Caco-2 (cell line): ENCODE measurements at places on chromosomes 12 and 14.

- H3K36me3 ChIP-seq = no peaks in the 10 kb centered on the region
- no peaks in the 10 kb centered on the region for H3K27me3 ChIP-seq
- H3K4me3 ChIP-seq = no peak overlapping the region
- no peak for DNase-seq
- no peak overlapping the region for H3K27ac ChIP-seq
These were observed 12.7 kb downstream of the BDKRB1 start for GRCh38 chr14:96268431-96269358.

GRCh38 chr14:92549859-92550230, 36.3 kb downstream of the RIN3 start:
- H3K27me3 ChIP-seq = no peaks in the 10 kb centered on the region
- H3K36me3 ChIP-seq = no peaks in the 10 kb centered on the region
- H3K4me1 ChIP-seq = no peaks in the 10 kb centered on the region; the same call in 1 of the 2 replicates

DNA sequence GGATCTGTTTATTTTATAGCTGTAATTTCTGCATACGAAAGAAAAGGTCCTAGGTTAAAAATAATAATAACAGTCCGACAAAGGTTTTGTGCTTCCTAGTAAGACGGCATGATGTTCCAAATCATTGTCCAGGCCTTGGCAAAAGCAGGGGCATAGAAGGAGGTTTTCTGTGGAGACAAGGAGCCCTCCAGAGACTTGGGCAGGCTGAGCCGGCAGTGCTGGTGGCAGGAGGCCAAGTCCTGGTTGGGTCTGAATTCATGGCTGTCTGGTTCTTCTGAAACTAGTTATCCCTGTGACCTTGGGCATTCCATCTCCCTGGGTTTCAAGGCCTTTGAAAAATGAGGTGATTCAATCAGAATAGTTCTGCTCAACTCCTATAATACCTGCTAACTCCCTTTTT, 44.0 kb downstream of the KCNK13 start:
- no peak for DNase-seq
- H3K4me1 ChIP-seq = no peaks in the 10 kb centered on the region
- no peaks in the 10 kb centered on the region for H3K36me3 ChIP-seq
- H3K27me3 ChIP-seq = no peaks in the 10 kb centered on the region
- no peak overlapping the region for H3K27ac ChIP-seq
- no peak overlapping the region for H3K4me3 ChIP-seq

GRCh38 chr12:112169161-112169872, 44.0 kb downstream of the TRAFD1 start:
- no peaks in the 10 kb centered on the region for H3K4me1 ChIP-seq
- H3K27ac ChIP-seq = peak overlapping the region; percentile 68
- H3K36me3 ChIP-seq = 0 out of 2 replicates have a peak, but pooled peaks cover 2% of the 10 kb centered on the region
- no peak overlapping the region for H3K4me3 ChIP-seq
- peak; percentile 23 for DNase-seq

- no peaks in the 10 kb centered on the region for H3K36me3 ChIP-seq
- no peak overlapping the region for H3K4me3 ChIP-seq
- H3K27ac ChIP-seq = no peak overlapping the region
- no peak for DNase-seq
These were observed 365.6 kb downstream of the BCL11B start for GRCh38 chr14:98906123-98906995.

DNA sequence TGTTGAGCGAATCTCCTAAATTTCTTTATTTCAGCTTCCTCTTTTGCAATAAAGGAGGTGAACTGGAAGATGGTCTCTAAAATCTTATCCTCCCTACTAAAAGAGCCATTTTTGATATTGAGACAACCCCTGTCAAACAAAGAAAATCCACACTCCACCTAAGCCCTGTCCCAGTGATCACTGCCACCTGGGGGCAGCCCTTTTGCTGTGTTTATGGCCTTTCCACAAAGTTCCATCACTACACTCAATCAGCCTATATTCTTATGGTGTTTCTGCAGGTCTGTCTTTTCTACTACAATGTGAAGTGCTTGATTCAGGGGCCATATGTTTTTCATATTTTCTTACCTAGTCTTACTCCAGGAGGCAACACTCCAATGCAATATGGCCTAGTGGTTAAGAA, 163.7 kb downstream of the BMP4 start:
- no peak overlapping the region for H3K4me3 ChIP-seq
- H3K27me3 ChIP-seq = no peaks in the 10 kb centered on the region
- no peak overlapping the region for H3K27ac ChIP-seq
- no peak for DNase-seq

DNA sequence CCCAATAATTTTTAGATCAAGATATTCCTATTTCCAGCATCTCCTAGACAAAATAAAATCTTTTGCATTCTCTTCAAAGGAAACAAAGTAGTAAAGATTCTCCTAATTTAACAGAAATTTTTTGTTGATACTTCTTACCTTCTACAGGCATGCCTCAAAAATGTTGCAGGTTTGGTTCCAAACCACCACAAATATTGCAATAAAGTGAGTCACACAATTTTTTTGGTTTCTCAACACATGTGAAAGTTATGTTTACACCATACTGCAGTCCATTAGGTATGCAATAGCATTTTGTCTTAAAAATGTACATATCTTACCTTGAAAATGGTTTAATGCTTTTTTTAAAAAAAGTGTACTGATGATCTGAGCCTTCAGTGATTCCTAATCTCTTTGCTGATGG, 65.6 kb upstream of the USP15 start:
- no peak overlapping the region for H3K27ac ChIP-seq
- no peak overlapping the region for H3K4me3 ChIP-seq
- no peaks in the 10 kb centered on the region for H3K36me3 ChIP-seq
- no peaks in the 10 kb centered on the region; the same call in 1 of the 2 replicates for H3K27me3 ChIP-seq

- no peak overlapping the region for H3K27ac ChIP-seq
- no peaks in the 10 kb centered on the region for H3K27me3 ChIP-seq
- H3K4me1 ChIP-seq = peaks cover 18% of the 10 kb centered on the region
These were observed 122.3 kb upstream of the RFLNA start for GRCh38 chr12:124172636-124173035.

DNA sequence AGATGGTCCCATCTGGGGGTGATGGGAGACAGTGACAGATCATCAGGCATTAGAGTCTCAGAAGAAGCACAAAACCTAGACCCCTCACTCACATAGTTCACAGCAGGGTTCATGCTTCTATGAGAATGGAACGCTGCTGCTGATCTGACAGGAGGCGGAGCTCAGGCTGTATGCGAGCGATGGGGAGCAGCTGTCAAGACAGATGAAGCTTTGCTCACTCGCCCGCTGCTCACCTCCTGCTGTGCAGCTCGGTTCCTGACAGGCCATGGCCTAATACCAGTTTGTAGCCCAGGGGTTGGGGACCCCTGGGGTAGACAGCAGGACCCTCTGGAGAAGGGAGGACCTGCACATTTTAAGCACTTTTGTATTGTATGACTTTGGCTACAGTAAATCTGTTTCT, 111.2 kb downstream of the LGMN start:
- no peak overlapping the region for H3K4me3 ChIP-seq
- H3K36me3 ChIP-seq = no peaks in the 10 kb centered on the region
- DNase-seq = no peak
- no peaks in the 10 kb centered on the region for H3K27me3 ChIP-seq
- no peak overlapping the region for H3K27ac ChIP-seq

DNA sequence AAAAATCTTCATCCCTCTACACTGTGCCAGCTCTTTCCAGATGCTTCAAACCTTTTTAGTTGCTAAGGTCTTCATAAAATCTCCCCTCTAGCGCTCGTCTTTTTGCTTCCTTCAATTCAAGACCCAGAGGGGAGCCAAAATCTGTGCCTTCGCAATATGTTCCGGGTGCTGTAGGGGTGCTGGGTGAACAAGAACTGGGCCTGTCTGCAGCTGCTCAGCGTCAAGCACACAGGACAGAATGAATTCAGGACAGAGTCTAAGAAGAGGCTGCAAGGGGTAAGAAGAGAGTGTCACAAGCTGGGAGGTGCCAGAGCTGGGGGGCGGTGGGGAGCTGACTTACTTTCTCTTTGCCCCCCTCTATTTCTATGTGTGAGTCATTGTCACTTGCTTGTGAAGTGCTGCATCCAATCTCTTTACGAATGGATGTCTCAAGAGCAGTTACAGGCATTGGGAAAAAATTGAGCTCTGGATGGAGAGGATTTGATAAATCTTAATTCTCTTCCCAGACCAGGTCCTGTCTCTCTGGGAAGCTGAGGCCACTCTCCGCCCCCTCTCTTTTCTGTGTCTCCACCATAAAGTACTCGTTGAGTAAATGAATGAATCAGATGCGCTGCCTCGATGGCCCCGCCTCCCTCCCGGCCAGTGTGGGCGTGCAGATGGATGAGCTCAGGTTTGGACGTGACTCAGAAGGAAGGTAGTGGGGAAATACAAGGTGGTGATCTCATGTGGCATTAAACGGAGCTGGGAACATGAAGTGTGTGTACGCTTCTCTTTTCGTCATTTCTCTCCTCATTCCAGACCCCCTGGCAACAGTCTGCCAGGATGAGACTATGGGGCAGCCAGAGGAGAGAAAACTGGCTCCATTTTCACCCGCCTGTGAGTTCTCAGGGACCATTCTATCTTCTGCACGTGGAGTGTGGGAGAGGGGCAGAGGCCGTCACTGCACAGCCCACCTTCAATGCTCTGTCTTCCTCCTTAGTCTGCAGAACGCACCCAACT, 91.3 kb downstream of the TSPAN9 start:
- H3K36me3 ChIP-seq = no peaks in the 10 kb centered on the region
- no peaks in the 10 kb centered on the region for H3K27me3 ChIP-seq
- H3K4me3 ChIP-seq = no peak overlapping the region
- H3K27ac ChIP-seq = no peak overlapping the region

GRCh38 chr12:109982210-109982609, 14.0 kb downstream of the GIT2 start:
- H3K36me3 ChIP-seq = no peaks in the 10 kb centered on the region
- H3K4me3 ChIP-seq = no peak overlapping the region
- no peak overlapping the region for H3K27ac ChIP-seq
- no peaks in the 10 kb centered on the region for H3K27me3 ChIP-seq
- no peak for DNase-seq

GRCh38 chr12:103583008-103583407, 4.1 kb upstream of the STAB2 start:
- H3K27me3 ChIP-seq = no peaks in the 10 kb centered on the region
- no peaks in the 10 kb centered on the region for H3K4me1 ChIP-seq
- H3K27ac ChIP-seq = no peak overlapping the region
- H3K36me3 ChIP-seq = no peaks in the 10 kb centered on the region

- no peaks in the 10 kb centered on the region for H3K27me3 ChIP-seq
- H3K4me3 ChIP-seq = no peak overlapping the region
- no peak overlapping the region for H3K27ac ChIP-seq
- H3K4me1 ChIP-seq = no peaks in the 10 kb centered on the region
These were observed 9.4 kb downstream of the GCH1 start for GRCh38 chr14:54893151-54893760.

GRCh38 chr12:124779161-124780141, 84.2 kb downstream of the SCARB1 start:
- H3K4me1 ChIP-seq = no peaks in the 10 kb centered on the region
- no peak overlapping the region for H3K27ac ChIP-seq
- DNase-seq = no peak
- H3K4me3 ChIP-seq = no peak overlapping the region

DNA sequence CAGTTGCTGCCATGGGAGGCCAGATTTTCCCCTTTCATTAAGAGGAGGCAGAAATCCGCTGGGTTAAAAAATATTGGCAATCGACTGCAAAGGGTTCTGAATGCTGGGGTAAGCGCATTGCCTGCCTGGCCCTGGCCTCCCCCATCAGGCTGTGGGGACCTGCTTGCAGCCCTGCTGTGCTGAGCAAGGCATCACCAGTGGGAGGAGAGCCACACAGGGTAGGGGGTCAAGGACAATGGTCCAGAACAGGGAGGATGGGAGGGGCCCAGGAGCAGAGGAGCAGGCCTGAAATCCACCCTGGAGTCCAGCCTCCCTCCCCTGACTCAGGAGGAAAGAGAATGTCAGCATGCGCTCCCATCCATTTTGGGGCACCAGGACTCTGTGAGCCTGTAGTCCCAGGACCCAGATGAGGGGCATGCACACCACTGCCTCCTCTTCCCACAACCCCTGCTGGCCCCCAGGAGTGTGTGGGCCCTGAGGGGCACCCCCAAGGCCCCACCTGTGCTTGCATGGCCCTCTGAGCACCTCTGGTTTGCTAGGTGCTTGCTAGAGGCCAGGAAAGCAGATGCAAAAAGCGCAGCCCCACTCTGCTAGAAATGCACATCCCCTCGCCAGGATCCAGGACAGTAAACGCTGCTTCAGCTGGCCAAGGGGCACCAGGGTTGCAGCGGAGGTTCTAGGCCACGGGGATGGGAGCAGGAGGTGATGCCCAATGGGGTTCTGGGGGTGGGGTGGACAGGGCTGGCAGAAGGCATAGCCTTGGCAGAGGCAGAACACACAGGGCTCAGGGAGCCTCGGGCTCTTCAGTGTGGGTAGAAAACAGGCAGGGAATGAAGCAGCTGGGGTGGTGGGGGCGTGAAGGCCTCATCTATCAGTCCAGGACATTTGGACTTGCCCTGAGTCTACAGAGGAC, 14.6 kb downstream of the TESC start:
- DNase-seq = no peak
- H3K4me1 ChIP-seq = no peaks in the 10 kb centered on the region
- no peak overlapping the region for H3K4me3 ChIP-seq
- no peaks in the 10 kb centered on the region for H3K36me3 ChIP-seq

GRCh38 chr12:109764123-109764522, 50.5 kb downstream of the FAM222A start:
- no peaks in the 10 kb centered on the region for H3K4me1 ChIP-seq
- no peaks in the 10 kb centered on the region for H3K27me3 ChIP-seq
- no peak overlapping the region for H3K27ac ChIP-seq
- peaks cover 2% of the 10 kb centered on the region; the same call in 1 of the 2 replicates for H3K36me3 ChIP-seq

DNA sequence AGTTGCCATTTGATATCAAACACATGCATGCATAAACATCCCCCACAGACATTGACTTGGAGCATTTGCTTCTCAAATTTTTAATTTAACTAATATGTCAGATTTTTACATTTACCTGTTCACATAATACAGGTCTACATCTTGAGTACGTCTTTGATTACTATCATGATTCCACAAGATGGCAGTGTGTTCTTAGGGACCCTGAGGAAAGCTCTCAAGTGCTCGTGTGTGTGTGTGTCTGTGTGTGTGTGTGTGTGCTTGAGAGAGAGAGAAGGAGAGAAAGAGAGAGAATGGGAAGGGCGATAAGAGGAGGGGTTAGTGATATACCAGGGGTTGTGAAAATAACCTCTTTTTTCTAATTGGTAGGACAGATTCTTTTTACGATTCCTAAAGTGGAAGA, 167.1 kb upstream of the OR4E1 start:
- H3K4me1 ChIP-seq = no peaks in the 10 kb centered on the region
- no peak overlapping the region for H3K4me3 ChIP-seq
- no peaks in the 10 kb centered on the region; the same call in 1 of the 2 replicates for H3K27me3 ChIP-seq
